Activated CD4-positive, CD25-positive, alpha-beta regulatory T cell treated with anti-CD3 and anti-CD28 coated beads, Interleukin-2, amount 50 U/mL, for 16 hours (primary cell): ENCODE measurements at places on chromosomes 11 and 22.

DNA sequence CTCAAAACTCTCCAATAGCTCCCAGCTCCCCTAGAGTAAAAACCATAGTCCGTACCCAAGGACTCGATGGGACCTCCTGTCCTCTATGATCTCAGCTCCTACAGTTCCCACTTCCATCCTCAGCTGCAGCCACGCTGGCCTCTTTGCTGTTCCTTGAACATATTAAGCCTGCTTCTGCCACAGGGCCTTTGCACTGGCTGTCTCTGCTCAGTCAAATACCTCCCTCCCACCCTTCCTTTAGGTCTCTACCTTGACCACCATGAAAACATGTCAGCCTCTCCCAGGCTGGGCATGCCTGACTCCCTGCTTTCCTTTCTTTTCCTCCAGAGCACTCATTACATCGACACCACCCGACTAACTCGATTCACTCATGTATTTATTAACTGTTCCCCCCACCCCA, 24.5 kb downstream of the TMEM184B start:
- DNase-seq = no peak

DNA sequence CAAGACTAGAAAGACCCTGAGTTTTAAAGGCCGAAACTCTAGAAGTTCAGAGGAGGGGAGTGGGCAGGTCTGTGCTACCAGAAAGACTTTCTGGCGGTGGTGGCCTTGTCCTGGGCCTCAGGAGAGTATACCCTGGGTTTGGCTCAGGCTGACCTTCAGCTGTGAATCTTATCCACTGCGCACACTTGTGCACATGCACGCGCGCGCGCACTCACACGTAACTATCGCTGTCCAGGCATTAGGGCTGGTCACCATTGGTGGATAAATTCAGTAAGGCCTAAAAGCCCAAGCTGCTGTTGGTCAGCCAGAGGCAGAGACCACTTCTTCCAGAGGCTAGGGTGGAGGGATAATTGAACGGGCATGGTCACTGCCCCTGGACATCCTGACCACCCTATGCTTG, 25.1 kb downstream of the ARHGEF17 start:
- no peak for DNase-seq

GRCh38 chr11:23555085-23555484, 694.8 kb upstream of the CCDC179 start:
- no peak for DNase-seq

DNA sequence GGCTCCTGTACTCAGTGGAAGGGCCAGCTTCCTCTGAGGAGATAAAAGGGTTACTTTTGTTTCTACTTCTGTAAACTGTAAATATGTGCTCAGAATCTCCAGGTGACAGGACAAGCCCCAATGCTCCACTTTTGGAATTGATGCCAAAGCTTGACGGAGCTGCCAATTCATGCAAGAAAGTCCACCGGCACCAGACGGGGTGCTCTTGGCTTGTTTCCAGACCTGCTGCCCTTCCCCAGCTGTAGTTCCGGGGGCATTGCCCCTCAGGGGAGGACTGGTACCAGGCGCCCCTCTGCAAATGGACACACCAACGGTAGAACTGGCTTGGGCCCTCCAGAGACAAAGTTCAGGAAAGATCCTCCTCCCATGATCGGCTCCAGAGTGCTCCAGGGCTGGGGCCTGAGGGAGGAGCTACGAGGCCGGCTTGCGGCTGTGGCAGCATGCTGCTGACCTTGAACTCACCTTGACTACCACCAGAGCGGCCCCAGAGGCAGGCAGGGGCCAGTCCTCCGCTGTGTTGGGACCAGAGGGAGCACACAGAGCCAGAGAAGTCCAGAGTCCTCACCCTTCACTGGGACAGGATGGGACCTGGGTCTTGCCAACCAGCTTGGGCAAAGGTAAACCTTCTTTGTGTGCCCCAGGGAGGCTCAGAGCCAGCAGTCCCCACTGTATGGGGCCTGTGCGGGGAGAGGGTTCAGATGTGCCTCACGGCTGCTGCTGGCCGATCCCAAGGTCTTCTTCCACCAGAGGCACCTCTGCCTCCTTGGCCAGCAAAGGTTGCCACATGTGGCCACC, 17.8 kb upstream of the OAF start:
- DNase-seq = no peak

DNA sequence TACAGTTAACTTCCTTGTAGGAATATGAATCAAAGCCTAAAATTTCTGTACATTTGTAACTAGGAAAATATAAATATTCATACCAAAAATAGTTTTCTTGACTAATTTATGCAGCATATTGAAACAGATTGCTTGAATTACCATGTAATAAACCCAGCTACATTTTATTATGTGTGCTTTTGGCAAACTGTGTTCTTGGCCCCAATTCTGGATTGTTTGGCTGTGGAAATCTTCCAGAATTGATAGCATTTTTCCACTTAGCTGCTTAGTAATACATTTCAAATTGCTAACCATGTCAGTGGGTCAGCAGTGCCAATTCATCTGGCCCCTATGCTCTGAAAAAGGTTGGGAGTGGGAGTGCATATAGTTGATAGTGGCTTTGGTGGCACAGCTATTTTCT, 32.3 kb downstream of the PDHX start:
- no peak for DNase-seq

DNA sequence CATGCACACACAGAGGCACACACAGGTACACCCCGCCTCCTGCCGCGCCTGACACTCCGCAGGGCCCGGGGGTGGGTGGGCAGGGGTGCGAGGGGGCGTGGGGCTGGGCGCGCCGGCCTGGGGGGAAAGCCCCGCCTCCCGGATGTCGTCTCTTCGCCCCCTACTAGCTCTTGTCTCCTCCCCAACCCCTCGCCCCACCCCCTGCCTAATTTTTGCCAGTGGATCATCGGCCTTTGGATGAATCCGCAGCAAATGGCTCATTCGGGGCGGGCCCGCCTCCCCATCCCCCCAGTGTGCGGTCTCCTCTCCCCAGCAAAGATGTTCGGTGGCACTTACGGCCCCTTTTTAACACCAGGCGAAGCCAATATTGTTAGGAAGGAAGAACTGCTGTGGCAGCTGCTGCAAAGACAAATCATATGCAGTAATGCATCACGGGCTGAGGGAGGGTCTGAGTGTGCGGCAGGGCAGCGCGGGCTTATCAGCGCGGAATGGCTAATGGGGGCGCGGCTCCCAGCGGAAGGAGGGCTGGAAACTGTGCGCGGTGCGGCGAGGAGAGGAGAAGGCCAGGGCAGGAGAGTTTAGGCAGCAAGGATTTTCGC, 13.4 kb upstream of the NECTIN1 start:
- no peak for DNase-seq

GRCh38 chr22:43205748-43206508, 19.0 kb upstream of the TTLL12 start:
- DNase-seq = no peak

DNA sequence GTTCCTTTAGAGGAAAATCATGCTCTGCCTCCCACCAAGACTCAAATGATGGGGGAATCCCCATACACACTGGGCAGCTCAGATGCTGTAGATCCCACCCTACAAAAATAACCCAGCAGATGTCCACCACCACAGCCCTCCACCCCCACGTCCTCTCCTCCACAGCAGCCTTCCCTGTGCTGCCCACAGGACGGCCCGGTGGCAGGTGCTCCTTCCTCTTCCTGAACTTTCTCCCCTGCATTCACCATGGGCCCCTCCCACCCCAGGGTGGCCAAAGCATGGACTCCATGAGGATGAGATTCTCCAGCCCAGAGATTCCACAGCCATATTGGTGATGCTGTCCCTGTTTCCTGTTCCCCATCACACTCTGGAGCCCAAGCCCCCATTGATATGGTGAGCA, 368.3 kb downstream of the CADM1 start:
- DNase-seq = no peak

DNA sequence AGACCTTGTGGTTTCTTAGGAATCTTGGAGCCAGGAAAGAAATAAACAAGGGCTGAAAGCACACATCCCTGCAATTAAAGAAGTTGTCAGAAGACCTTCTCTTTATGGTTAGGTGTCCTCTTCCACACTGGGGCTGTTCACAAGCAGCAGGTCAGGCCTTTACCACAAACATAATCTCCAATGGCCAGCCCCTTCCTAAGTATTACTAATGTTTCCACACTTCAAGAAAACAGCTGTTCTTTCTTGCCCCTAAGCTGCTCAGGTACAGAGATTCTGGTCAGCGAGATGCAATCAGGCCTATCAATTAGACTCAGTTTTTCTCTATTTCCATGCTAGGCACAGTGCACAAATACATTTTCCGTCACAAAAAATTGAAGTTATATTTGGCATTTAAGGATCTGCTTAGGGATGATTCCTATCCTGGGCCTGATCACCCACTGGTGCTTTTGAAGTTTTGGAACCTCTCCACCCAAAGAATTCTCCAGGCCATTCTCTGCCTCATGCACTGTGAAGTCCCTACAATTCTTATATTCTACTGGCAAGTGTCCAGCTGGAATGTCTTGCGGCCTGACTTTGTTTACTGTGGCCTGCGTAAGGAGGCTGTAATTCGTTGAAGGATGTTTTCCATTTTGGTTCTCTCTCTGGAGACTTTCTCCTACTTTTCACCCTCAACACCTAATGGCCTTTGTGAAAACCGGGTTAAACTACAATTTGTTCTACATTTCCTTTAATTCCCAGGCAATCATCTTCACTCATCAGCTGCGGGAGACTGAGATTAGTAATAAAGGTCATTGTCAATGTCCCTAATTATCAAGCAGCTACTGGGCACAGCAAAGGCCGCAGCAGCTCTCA, 5.1 kb downstream of the PRAME start:
- DNase-seq = no peak
